ENCODE measurements at places on chromosomes 3 and 15.

- peak; percentile 67 for DNase-seq
Measured at GRCh38 chr3:114879059-114880031, 267.7 kb downstream of the ZBTB20 start.

DNA sequence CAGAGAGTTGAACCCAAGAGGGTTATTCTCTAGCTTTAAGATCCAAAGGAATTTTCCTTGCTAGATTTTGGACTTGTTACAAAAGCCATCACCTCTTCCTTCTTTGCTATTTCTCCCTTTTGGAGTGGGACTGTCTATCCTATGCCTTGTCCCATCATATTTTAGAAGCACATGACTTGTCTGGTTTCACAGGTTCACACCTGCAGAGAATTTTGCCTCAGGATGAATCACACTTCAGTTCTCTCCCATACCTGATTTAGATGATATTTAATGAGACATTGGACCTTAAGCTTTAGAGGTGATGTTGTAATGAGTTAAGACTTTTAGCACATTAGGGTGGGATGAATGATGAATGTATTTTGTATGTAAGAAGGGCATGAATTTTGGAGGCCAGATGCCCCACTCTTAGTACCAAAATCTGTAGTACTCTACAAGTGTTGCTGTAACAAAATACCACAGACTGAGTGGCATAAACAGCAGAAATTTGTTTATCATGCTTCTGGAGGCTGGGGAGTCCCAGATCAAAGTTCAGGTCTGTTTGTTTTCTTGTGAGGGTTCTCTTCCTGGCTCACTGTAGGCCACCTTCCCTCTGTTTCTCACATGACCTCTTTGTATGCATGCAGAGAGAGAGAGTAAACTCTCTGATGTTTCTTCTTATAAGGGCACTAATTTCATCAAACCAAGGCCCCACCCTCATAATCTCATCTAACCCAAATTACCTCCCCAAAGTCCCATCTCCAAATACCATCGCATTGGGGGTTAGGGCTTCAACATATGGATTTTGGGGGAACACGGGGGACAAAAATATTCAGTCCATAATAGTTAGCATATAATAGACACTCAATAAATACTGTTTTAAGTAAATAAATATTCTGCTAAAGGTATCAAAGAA lies 10.0 kb downstream of the LNP1 start:
- DNase-seq: no peak

- no peak for DNase-seq
Measured at GRCh38 chr15:75620841-75621391, 4.6 kb downstream of the SNUPN start.

- DNase-seq: no peak
Measured at GRCh38 chr3:72127844-72128243, 342.9 kb upstream of the PROK2 start.

DNA sequence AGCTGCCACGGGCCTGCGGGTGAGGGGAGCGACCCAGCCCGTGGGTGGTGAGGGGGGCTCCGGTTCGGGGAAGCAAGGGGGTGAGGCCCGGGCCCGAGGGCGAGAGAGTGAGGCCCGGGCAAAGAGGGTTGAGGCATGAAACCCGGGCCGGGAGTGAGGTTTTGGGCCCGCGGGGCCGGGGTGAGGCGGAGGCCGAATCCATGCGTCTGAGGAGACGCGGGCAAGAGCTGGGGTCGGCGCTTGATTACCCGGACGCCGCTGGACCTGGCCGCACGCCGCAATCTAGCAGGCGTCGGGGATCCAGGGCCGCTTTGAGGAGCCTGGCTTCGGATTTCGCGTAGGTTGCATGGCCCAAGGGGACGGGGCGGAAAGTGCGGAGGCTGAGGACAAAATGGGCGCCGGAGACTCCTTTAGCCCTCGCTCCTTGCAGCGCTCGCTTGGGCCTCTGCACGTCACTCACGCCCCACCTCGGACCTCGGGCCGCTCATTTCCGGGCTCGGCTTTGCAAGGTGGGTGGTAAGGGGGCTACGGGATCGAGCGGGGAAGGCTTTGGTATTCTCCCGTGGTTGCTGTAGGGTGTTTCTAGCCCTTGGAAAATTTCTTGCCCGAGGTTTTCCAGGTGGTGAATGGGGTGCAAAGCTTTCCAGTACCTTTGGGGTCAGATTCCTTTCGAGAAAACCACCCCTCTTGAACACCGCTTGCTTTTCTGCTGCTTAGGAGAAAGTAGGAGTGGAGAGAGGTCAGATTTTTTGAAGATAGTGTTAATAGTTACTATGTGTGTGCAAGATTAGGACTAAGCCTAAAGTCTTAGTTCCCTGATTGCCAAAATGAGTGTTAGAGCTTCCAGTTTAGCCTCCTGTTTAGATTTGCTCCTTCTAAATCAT lies 827 bp downstream of the SLC25A36 start:
- DNase-seq: peak; percentile 48
